ENCODE measurements at places on chromosomes 5 and 9. TPM values are rescaled to one million over a fixed set of nuclear protein-coding genes. Genes with fewer than 3 reads are reported as not detected.

MCC gene
- total RNA-seq, result not detected

PAX5 gene
- not detected for total RNA-seq

DNA sequence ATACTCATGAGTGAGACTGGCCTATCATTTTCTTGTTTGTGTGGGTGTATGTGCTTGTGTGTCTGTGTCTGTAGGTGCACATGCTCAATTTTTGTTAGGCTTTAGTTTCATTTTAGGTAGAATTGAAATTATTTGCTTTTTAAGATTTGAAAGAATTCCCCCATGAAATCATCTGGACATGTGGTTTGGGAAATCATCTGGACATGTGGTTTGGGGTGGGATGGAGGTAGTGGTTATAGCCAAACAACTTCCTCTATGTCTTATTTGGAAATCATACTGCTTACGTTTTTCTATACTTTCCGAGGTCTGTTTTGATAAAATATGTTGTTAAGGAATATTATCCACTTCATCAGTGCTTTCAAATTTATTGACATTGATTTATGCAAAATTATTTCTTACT is 485.4 kb upstream of the CLINT1 start:
- no peak for DNase-seq

DNA sequence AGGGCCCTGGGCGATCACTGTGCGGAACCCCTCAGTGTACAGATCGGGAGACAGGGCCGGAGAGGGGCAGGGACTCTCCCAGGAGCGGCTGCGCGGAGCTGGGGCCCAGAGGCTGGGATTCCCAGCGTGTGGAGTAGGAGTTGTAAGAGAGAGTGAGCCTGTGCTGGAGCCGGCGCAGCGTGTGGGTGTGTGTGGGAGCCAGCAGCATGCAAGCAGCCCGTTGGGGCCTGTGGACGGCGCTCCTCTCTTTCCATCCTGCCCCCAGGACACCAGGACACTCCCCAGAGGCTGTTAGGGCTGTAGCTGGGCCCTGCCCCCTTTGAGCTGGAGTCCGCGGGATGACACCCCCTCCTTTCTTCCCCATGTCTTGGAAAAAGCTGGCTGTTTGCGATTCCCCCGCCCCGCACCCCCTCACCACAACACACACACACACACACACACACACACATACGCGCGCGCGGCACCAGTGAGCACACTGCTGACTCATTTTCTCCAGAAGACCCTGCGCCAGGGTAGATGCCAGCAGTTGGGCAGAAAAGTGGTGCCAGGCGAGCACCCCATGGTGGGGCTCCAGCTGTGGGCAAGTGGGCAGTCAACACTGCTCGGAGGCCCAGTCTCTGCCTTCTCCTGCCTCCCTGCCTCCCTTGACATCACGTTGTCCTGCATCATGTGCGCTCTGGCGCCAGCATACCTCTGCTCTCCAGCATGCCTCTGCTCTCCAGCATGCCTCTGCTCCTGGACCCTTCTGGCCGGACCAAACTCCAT is 1.5 kb downstream of the COL27A1 start:
- no peak for DNase-seq

DNA sequence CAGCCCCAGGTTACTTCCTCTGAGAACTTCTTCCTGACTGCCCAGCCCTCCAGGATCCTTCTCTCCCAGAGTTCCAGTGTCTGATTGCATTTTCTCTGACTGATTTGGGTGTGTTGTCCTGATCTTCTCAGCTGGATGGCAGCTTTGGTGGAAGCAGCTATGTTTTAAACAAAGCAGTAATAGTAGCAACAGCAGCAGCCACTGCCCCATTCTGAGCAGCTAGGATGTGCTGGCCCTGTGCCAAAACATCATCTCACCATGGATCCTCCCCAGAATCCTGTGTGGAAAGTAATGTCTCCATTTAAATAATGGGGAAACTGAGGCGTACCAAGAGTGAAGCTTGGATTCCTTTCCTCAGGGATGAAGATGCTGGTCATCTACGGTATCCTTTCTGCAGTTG is 46.4 kb upstream of the PSD2 start:
- DNase-seq, result no peak

GRCh38 chr9:99181621-99182020 is 40.1 kb downstream of the ALG2 start:
- DNase-seq, result no peak

GRCh38 chr5:168334695-168335094 is 43.2 kb downstream of the WWC1 start:
- DNase-seq, result peak; percentile 64

- DNase-seq, result no peak
Measured at GRCh38 chr9:109440117-109440515, 58.0 kb downstream of the PTPN3 start.

All from Caco-2 (cell line).